ENCODE measurements at places on chromosomes 5 and 9.

- DNase-seq: no peak
Measured at GRCh38 chr9:89464300-89464901, 33.5 kb downstream of the SEMA4D start.

- peak; percentile 33 for DNase-seq
Measured at GRCh38 chr5:180040287-180041214, 31.0 kb downstream of the RNF130 start.

DNA sequence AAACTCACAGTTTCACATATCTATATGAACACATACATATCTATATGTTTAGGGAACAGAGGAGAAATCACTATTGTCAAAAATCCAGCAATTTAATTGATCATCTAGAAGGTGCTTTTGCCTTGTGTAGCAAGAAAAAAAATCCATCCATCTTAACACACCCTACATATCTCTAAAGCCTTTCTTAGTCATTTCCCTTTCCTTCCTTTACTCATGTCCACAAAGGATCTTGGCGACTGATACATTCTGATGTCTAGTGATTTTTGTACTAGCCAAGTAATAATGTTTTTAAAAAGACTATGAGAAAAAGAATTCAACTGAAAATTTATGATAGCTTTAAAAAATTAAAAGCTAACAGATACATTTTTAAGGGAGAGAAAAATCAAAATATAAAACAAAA is 22.5 kb downstream of the ZDHHC21 start:
- DNase-seq: no peak

- DNase-seq: no peak
Measured at GRCh38 chr9:138058181-138058580, 180.6 kb downstream of the CACNA1B start.

DNA sequence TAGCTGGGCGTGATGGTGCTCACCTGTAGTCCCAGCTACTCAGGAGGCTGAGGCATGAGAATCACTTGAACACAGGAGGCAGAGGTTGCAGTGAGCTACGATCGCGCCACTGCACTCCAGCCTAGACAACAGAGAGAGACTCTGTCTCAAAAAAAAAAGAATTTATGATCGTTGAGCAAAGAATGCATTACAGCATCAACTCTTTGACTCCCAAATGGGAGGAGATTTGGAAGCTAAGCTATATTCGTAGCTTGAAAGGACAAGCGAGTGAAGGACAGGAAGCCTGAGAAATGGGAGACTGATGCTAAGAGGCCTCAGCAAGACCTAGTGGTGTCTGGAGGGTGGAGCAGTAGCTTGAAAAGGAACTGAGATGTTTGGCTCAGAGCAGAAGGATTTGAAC is 10.3 kb upstream of the CCIN start:
- DNase-seq: no peak

GRCh38 chr5:73828465-73828864 is 202.5 kb downstream of the ARHGEF28 start:
- no peak for DNase-seq
